Large intestine (tissue), 12 donors: ENCODE measurements at places on chromosomes 7 and 10. TPM values are rescaled to one million over a fixed set of nuclear protein-coding genes. Genes with fewer than 3 reads are reported as not detected.

The INTS15 gene
- 28.6 TPM for polyA plus RNA-seq

The IDI2 gene
- polyA plus RNA-seq, result not detected

The LLCFC1 gene
- polyA plus RNA-seq, result 6.6 TPM

The SPDYE16 gene
- 1.2 TPM for polyA plus RNA-seq

The PRKCQ gene
- 3.7 TPM for polyA plus RNA-seq

The MPP7 gene
- 16.2 TPM for polyA plus RNA-seq

The WNT8B gene
- 0.09 TPM for polyA plus RNA-seq

The CAV2 gene
- polyA plus RNA-seq, result 50.1 TPM

The ACHE gene
- 7.4 TPM for polyA plus RNA-seq

The AKR1C2 gene
- 10.2 TPM for polyA plus RNA-seq

The PIK3CG gene
- 2.7 TPM for polyA plus RNA-seq

The UNC5B gene
- 10.5 TPM for polyA plus RNA-seq
